ENCODE measurements at places on chromosomes 11 and 22. TPM values are rescaled to one million over a fixed set of nuclear protein-coding genes. Genes with fewer than 3 reads are reported as not detected.

DNA sequence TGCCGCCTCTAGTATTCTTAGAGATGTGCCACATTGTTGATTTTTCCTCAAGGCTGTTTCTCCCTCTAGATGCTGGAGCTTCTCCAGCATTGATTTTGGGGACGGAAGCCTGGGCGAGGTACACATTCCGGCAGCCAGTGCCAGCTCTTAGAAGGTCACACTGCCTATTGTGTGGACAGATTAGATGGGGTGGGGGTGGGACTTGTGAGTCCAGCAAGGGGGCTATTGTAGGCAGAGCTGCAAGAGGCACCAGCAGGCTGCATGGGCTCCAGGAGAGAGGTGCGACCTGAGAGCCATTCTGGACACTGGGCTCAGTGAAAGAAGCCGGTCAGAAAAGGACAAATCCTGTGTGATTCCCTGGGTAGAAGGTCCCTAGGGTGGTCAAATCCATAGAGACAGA, 12.4 kb downstream of the C11orf21 start:
- peaks cover 4% of the 10 kb centered on the region for H3K27me3 ChIP-seq
- peaks cover 9% of the 10 kb centered on the region for H3K4me1 ChIP-seq
- no peaks in the 10 kb centered on the region for H3K36me3 ChIP-seq
- no peak for DNase-seq

C11orf52 gene
- not detected for total RNA-seq

- H3K27me3 ChIP-seq: no peaks in the 10 kb centered on the region
- no peak overlapping the region for H3K4me3 ChIP-seq
These were observed 19.3 kb upstream of the ARAP1 start for GRCh38 chr11:72771507-72771906.

DNA sequence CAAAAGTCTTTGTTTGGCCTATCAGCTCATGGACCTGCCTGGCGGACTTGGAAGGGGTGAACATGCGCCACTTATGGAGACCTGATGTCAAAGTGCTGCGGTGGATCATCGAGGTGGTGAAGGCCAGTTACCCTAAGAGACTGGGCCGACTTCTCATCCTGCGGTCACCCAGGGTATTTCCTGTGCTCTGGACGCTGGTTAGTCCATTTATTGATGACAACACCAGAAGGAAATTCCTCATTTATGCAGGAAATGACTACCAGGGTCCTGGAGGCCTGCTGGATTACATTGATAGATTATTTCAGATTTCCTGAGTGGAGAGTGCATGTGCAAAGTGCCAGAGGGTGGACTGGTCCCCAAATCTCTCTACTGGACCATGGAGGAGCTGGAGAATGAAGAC, 17.9 kb downstream of the ALKBH3 start:
- DNase-seq: no peak
- H3K36me3 ChIP-seq: peaks cover 8% of the 10 kb centered on the region
- H3K27ac ChIP-seq: no peak overlapping the region

DNA sequence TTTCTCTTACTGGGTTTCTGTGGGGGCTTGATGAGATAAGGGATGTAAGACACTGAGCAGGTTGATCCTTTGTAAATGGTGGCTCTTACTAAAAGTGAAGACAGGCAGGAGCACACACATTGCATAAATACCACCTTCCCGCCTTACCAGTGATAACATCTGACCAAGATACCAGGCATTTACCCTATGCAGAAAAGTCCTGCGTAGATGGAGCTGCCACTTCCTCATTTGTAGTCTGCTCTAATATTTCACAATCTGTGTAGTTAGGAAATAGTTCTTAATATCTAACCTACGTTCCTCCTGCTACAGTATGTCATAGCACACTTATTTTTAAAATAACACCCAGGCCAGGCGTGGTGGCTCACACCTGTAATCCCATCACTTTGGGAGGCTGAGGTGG, 23.9 kb upstream of the SWAP70 start:
- no peaks in the 10 kb centered on the region for H3K36me3 ChIP-seq
- H3K27ac ChIP-seq: no peak overlapping the region
- no peak overlapping the region for H3K4me3 ChIP-seq
- H3K27me3 ChIP-seq: no peaks in the 10 kb centered on the region
- no peak for DNase-seq
- H3K4me1 ChIP-seq: no peaks in the 10 kb centered on the region

NAALADL1 gene
- total RNA-seq: 0.23 TPM

GRCh38 chr11:2746401-2747247, 46.8 kb upstream of the KCNQ1OT1 start:
- no peaks in the 10 kb centered on the region for H3K27me3 ChIP-seq
- peaks cover 9% of the 10 kb centered on the region for H3K4me1 ChIP-seq
- DNase-seq: no peak
- no peak overlapping the region for H3K4me3 ChIP-seq

ANO1 gene
- 2.3 TPM for total RNA-seq

DNA sequence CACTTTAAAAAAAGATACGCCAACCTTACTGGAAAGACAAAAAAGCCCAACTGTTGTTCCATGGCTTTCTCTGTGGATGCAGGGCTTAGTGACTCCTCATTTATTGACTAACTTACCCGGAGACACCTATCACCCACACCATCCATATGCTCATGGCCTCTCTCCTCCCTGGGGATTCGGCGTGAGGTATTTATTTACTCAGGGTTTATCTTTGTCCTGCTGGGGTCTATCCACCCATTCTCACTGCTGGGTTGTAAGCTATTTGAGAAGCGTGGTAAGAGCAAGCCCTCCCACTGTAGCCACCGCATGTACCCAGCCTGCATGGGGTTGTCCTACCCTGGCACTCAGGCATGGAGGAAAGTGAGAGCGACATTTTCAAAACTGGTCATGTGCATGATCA, 93.6 kb downstream of the NELL1 start:
- no peak for DNase-seq
- no peak overlapping the region for H3K27ac ChIP-seq
- H3K27me3 ChIP-seq: no peaks in the 10 kb centered on the region
- no peak overlapping the region for H3K4me3 ChIP-seq
- no peaks in the 10 kb centered on the region for H3K4me1 ChIP-seq

GRCh38 chr22:38951734-38952133, 5.7 kb upstream of the APOBEC3A start:
- DNase-seq: no peak
- H3K27me3 ChIP-seq: no peaks in the 10 kb centered on the region
- H3K4me3 ChIP-seq: no peak overlapping the region
- H3K36me3 ChIP-seq: no peaks in the 10 kb centered on the region

NADSYN1 gene
- total RNA-seq: 76.1 TPM

- H3K27me3 ChIP-seq: 0 out of 2 replicates have a peak, but pooled peaks cover 5% of the 10 kb centered on the region
- H3K27ac ChIP-seq: no peak overlapping the region
- no peaks in the 10 kb centered on the region for H3K4me1 ChIP-seq
These were observed 533.5 kb downstream of the BUD13 start for GRCh38 chr11:116239247-116239646.

DNA sequence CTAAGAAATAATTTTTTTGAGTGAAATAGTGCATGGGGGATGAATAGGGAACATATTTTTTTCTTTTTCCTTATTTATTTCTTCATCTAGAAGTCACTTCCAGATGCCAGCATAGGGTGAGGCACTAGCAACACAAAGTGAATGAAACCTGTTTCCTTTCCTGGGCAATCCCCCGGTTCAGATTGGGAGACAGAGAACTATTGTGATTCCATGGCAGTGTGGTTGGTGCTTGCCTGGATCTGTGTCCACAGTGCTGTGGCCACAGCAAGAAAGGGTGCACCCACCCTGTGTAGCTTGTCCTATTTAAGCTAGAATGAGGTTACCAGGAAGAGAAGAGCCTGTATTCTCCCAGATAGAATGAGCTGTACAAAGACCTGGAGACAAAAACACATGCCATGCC, 57.6 kb downstream of the SLC5A1 start:
- no peak for DNase-seq
- H3K4me3 ChIP-seq: no peak overlapping the region
- no peaks in the 10 kb centered on the region for H3K36me3 ChIP-seq
- no peaks in the 10 kb centered on the region for H3K27me3 ChIP-seq
- no peaks in the 10 kb centered on the region for H3K4me1 ChIP-seq

DNA sequence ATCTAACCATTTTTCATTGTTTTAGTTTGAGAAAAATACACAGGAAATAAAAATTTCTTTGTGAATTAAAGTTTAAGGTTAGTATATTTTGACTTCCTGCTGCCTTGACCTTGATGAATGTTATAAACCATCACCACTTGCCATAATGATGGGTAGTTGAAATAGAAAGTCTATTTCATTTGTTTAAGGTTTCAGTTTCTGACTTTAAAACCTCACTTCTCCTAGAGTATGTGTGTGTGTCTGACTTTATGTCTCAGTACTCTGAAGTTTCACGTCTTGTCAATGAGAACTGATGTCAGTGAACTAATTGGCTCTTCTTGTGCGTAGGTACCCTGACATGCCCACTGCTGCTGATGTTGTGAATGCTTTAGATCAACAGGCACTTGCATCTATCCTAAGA, 188.2 kb downstream of the METTL15 start:
- no peaks in the 10 kb centered on the region for H3K27me3 ChIP-seq
- H3K4me3 ChIP-seq: no peak overlapping the region
- H3K36me3 ChIP-seq: no peaks in the 10 kb centered on the region
- DNase-seq: no peak

DNA sequence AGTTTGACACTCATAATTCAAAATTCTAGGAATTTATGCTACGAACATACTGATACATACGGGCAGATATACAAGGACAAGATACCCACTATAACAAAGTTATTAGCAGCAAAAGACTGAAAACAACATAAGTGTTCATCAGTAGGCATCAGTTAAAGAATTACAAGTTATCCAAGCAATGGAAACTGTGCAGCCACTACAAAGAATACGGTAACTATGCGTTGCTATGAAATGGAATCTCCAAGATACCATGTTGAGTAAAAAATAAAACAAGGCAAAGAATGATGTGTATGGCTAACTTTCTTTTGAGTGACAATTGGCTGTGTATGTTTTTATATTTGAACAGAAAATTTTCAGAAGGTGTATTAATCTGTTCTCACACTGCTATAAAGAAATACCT, 151.7 kb downstream of the ADAMTS15 start:
- no peak for DNase-seq
- no peaks in the 10 kb centered on the region for H3K4me1 ChIP-seq
- no peak overlapping the region for H3K4me3 ChIP-seq
- H3K27me3 ChIP-seq: no peaks in the 10 kb centered on the region

Data from Panc1 (cell line).